CD4-positive, alpha-beta T cell (primary cell): ENCODE measurements at places on chromosomes 3 and 15.

- DNase-seq, result no peak
Measured at GRCh38 chr3:12478326-12478725, 6.0 kb upstream of the TSEN2 start.

DNA sequence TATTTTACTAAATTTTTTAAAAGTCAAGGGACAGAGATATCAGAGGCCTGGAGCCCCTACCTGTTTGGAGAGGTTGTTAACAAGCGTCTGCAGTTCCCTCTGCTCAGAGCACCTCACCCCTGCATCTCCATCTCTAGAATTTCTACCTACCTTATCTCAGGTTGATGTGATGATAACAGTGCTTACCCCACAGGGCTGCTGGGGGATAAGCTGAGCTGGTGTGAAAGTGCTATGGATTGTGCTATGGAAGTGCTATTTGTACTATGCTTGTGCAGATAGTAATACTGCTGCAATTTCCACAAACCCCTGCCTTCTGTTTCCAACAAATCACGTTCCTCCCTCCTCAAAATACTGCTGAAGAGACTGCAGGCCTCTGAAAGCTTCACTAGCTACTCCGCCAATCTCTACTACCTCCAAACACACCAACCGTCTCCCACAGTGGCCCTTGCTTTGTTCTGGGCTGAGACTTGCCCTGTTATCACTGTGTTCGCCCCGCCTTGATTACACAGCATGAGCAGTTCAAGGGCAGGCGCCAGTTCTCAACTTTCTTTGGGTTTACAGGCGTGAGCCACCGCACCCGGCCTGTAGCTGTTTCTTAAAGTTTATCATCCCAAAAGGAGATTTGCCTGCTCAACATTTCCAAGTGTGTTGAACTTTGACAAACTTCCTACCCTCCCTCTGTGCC lies 28.4 kb upstream of the PARL start:
- DNase-seq, result no peak

GRCh38 chr15:63523306-63523990 lies 19.1 kb downstream of the USP3 start:
- DNase-seq, result no peak

DNA sequence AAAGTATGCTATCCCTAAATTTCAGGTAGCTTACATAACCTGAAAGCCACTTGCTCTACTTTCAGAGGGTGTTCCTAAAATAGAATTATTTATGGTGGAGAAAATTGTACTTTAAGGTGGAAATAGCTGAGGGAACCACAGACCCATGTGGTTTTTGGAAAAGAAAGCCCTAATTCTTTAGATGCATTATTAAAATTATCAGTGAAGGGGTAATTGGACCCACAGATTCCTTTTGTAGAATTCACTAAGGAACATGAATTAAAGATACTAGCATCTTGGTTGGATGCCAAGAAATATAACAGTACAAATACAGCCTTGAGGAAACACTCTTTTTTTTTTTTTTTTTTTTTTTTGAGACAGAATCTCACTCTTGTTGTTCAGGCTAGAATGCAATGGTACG lies 37.8 kb downstream of the DPPA2 start:
- DNase-seq, result no peak

GRCh38 chr3:33936921-33937525 lies 138.6 kb downstream of the PDCD6IP start:
- no peak for DNase-seq

GRCh38 chr3:37992271-37993066 lies 1.9 kb downstream of the VILL start:
- DNase-seq, result no peak

DNA sequence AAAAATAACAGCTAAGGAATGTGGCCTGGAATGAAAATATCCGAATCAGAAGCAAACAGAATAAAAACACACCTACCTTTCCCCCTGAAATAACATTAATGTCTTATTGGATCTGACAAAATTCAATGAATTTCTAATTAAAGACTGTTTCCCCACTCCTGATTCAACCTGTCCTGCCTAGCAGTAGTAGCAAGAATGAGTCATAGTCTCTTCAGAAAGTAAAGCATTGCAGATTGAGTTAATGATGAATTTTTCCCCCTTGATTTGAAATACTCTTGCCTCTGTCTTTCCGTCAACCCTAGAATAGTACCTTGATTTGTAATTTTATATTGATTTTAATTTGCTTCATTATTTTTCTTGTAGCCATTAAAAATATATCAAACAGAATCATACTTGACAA lies 212.4 kb downstream of the CNTN4 start:
- no peak for DNase-seq

DNA sequence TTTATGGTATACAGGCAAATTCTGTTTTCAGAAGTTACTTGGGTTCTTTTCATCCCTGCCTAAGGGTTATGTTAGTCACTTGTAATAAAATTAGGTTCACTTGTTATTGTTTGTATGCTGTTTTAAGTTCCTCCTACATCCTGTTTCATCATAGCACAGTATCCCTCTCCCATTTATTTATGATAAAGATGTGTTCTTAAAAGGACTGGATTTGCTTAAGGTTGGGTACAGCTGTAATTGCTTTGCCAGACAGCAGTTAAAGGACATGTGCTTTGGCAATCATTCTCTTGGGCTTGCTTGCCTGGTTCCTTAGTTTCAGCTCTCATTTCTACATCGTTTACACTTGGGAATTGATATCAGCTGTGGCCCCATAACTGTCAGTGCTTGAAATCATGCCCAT lies 11.7 kb downstream of the ATP2C1 start:
- DNase-seq, result no peak

DNA sequence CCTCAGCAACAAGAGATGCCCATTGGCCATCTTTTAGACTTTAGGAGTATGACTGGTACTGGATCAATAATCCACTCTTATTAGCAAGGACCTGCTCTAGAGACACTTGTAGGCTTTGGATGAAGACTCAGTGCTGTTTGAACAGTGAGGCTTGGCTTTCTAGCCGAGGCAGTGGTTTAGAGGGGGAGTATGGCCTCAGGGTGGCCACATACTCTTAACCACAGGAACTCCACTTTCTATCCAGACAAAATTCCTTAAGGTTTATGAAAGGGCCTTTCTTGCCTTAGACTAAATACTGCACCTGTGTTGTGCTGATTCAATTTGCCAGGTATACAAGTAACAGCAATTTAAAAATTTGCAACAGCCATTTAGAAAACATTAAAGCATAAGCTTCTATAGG lies 1046.3 kb downstream of the DIPK2A start:
- DNase-seq, result no peak

DNA sequence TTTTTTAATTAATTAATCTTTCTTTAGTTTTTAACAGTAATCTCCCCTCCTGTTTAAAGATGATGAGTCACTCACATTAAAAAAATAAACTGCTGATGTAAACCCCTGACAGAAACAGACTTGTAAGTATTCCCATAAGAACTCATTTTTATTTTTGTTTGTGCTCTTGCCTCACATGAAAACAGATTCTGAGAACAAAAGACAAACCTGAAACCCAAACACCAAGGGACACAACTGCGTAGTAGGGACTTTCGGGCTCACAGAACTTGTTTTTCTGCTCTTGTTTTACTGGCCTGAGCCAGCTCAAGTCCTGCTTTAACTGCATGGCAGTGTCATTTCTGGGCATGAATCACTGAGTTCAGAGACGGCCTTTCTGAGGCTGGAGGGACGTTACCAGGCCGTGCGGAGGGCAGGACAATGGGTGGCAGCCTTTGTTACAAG lies 600.8 kb downstream of the FOXP1 start:
- peak; percentile 62 for DNase-seq

DNA sequence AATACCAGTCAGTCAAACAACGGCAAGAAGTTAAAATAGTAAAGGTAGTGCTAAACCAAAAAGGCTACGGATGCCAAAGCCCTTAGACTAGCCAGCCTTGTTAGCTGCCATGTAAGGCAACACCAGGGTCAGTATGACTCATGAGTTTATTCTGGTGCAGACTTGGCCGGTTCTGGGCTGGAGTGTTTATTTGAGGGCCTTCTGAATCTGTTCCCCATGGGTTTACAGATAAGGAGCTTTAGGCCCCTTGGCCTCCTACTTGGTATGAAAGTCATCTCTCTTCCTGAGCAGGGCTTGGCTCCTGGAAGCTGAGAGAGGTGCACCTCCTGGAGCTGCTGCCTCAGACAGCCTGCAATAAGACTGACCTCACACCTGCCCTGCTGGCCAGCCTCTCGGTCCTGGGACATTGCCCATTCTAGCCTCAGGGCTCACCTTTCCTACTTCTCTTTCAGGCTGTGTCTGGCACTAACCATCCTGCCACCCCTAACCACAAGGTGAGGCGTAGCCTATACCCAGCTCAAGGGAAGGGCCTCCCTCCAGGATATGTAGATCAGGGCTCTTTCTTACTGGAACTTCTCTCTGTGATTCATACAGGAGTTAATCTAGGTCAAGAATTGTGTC lies 10.4 kb upstream of the RTP1 start:
- no peak for DNase-seq

DNA sequence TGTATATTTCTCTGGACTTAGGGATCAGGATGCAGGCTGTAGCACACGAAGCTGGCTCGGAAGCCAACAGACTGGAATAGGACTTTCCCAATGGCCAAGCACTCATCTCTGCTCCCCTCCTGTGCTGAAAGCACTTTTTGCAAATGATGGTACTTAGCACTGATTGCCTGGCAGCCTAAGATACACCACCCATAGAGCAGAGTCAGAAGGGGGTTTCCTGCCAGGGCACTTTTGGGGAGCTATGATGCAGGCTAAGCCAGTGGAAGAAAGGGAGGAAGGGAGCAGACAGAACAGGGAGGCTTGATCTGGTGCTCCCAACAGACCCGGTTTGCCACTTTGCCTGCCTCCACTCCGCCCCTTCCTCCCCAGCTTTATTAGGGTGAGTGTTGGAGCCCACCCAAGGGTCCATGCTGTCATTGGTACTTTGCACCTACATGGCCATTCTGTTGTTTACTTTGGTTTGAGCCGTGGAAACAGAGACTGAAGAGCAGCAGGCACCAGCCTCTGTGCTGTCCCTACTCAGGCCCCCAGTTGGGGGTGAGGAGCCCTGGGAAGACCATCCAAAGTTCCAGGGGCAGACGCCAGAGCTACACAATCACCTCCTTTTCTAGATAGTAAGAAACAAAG lies 15.9 kb downstream of the BSN start:
- DNase-seq, result no peak

GRCh38 chr3:23493889-23494288 lies 290.8 kb downstream of the UBE2E2 start:
- no peak for DNase-seq

DNA sequence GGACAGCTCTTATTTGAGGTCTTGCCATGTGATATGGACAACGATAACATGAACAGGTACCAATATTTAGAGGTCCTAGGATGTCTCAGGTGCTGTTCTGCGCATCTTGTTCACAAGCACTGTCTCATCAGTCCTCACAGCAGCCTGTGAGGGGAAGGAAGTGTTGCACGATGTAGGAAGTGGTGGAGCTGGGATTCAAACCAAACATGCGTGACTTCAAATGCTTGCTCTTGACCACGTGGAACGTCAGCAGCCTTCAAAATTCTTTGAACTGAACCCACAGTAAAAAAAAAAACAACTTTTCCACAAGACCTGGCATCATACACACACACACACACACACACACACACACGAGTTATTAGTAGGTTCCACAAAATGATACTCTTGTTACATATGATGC lies 153.4 kb upstream of the SMAD3 start:
- peak; percentile 24 for DNase-seq

DNA sequence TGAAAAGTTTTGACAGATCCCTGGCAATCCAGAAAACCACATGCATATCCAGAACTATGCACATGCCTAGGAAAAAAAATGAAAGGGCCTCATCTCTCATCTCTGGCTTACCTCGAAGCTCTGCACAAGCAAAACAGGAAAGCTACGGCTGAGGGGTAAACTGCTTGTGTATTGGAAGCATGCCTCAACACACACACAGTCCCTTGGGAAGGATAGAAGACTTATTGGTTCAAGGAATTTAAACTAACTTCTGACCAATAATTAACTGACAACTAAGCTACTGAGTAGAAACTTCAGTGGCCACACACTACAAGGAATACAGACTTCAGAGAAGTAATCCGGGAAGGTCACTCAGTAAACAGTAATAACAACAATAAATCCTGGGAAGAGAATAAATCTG lies 59.9 kb upstream of the POMGNT2 start:
- DNase-seq, result no peak

- DNase-seq, result no peak
Measured at GRCh38 chr3:149377408-149378364, at the start of gene TM4SF1. TSS of gene TM4SF1 (minus strand) at chr3:149377649. CDS start at chr3:149377547, 102 bp downstream.

DNA sequence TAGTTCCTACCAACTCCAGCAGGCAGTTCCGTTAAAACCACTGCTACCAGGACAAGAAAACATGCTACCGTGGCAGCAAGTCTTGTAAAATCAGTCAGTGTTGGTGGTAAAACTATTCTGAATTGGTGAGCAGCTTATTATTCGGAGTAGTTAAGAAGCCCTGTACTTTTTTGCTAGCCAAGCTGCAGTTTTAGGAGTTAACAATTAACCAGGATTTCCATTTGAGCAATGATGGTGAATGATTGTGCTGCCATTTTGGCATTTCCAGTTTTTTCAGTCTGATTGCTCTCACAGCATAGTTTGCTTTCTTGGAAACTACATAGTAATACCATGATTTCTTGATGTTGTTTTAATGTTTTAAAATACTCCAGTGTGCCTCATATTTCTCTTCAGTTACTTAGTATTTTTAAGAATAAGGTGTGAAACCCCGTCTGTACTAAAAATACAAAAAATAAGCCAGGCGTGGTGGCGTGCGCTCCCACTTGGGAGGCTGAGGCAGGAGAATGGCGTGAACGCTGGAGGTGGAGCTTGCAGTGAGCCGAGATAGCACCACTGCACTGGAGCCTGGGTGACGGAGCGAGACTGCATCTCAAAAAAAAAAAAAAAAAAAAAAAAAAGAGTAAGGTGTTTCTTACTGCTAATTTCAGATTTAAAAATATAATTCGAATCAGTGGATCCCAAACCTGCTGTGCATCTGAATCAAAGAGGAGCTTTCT lies 43.8 kb upstream of the SCAANT1 start:
- no peak for DNase-seq

DNA sequence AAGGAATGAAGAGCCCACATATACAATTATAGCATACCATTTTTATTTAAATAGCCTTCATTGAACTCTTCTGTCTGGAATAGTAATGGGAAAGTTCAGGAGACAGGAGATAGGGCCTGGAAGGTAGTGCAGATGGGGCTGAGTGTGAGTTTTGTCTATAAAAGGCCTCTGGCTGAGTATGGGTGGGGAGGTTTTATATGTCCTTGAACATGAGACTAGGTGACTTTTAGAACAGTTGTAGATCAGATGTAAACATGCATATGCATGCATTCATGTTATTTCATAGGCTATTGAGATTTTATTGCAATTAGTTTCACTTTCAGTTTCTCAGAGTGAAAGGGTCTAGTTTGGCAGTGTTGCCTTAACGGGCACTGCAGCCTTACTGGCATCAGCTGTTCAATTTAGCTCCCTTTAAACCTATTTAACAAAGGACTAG lies 27.1 kb downstream of the CGGBP1 start:
- peak; percentile 79 for DNase-seq

DNA sequence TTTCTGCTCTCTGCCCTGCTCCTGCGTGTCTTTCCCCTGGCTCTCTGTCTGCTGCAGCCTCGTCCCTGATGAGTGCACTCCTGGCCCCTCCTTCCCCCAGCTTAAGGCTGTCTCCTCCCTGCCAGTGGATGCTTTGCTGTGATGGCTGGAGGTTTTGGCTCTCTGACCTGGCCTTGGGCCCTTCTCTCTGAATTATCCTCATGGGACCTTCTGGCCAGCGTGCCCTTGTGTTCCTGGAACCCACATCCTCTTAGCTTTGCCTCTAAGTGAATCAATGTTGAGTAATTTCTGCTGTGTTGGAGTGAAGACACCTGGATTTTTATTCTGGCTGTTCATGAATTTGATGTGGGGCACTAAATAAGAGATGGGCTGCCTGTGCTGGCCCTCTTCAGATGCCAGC lies 9.8 kb upstream of the TNFAIP8L3 start:
- DNase-seq, result no peak

GRCh38 chr3:108018552-108018951 lies 72.3 kb downstream of the CD47 start:
- no peak for DNase-seq
